ENCODE measurements at places on chromosomes 1 and 21. TPM values are rescaled to one million over a fixed set of nuclear protein-coding genes. Genes with fewer than 3 reads are reported as not detected.

Gene PRELP
- total RNA-seq: not detected

Gene GDAP2
- 18.9 TPM for total RNA-seq

Gene SPRR1B
- 0.63 TPM for total RNA-seq

Gene FALEC
- not detected for total RNA-seq

Gene LINGO4
- total RNA-seq: not detected

DNA sequence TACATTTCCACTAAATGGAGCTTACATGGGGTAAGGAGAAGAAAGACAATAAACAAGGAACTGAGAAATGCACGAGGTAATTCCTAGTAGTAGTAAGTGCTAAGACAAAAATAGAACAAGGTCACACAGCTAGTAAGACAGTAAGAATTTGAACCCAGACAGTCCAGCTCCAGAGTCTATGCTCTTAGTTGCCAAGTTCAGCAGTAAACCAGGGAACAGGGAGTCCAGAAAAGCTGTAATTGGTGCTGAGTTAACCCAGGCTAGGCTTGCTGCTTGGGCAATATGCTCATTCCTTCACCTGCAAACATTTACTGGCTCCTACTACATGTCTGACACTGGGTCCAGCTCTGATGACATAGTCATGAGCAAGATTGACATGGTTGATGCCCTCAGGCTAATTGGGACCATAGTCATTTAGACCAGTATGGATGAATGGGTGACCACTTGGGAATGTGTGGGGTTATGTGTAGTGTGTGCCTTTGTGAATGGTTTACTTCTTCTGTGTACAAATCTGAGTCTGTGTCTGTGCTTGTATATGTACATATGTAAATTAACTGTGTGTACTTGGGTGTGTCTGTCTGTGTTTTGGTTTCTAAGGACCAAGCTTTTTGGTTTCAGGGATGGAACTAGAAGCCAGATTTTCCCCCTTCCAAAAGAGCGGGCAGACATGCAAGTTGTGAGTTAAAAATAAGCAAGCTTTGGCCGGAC is 2.0 kb downstream of the GPX7 start:
- DNase-seq: no peak

DNA sequence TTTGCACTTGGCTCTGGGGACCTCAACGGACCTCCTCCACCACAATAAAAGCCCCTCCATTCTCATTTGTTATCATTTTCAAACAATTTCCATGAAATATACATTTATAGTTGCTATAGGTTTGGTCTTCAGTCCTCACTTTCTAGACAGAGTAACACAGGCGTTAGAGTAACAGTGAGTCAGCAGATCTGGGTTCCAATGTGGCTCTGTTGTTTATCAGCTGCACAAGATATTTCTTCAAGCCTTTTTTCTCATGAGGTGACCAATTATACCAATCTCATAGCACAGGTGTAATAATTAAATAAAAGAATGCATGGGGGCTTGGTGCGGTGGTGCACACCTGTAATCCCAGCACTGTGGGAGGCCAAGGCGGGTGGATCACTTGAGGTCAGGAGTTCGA is 32.8 kb upstream of the PSMB2 start:
- no peak for DNase-seq

DNA sequence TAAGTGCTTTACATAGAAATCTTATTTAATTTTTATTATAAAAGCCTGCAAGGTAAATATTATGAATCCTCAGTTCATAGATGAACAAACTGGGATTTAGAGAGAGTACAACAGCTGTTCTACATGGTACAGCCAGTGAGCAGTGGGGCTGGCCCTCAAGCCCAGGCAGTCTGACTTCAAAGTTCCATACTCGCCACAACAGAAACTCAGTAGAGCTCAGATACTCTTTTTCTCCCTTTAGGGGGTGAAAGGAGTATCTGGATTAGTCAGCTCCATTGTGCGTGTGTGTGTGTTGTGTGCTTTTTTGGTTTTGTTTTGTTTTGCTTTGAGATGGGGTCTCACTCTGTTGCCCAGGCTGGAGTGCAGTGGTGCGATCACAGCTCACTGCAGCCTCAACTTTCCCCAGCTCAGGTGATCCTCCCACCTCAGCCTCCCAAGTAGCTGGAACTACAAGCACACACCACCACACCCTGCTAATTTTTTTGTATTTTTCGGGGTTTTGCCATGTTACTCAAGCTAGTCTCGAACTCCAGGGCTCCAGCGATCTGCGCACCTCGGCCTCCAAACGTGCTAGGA is 378.5 kb downstream of the SMYD3 start:
- DNase-seq: no peak

- no peak for DNase-seq
These were observed 73.0 kb downstream of the NGF start for GRCh38 chr1:115265099-115265498.

GRCh38 chr1:223199094-223199647 is 56.1 kb upstream of the TLR5 start:
- no peak for DNase-seq

DNA sequence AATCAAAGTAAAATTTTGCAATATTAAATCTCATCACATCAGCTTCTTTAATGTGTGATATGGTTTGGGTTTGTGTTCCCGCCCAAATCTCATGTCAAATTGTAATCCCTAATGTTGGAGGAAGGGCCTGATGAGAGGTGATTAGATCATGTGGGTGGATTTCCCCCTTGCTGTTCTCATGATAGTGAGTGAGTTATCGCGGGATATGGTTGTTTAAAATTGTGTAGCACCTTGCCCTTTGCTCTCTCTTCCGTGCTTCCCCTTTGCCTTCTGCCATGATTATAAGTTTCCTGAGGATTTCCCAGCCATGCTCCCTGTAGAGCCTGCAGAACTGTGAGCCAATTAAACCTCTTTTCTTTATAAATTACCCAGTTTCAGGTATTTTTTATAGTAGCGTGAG is 131.9 kb downstream of the ZNF326 start:
- DNase-seq: no peak

DNA sequence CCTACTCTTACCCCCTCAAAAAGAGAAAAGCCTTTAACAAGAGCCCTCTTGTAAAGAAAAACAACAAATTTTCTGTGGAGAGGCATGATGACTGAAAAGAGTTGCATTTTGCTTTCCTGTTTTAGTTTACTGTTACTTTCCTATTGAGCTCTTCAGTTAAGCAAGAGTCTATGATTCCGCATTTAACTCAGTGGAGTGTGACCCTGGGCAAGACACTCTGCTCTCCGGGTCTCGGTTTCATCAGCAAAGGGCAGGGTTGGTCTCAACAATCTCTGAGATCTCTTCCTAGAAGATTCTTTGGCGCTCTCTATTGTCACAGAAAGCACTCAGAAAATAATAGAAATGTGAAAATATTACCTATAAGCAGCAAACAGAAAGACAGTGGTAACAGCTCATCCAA is 175.7 kb downstream of the TGFBR3 start:
- DNase-seq: no peak

DNA sequence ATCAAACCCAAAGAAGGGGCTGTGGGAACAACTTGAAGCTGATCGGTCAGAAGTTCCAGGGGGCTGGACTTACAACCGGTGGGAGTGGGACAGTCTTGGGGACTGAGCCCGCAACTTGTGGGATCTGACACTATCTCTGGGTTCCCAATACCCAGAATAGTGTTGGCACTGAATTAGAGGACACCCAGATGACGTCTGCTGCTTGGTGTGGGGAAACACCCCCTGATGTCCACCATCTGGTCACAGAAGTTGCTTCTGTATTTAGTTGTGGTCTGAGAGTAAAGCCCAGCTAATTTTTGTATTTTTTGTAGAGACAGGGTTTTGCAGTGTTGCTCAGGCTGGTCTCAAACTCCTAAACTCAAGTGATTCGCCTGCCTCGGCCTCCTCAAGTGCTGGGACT is 28.8 kb downstream of the SERBP1 start:
- DNase-seq: no peak
